GM23338 (cell line): ENCODE measurements at places on chromosomes 1 and 21. TPM values are rescaled to one million over a fixed set of nuclear protein-coding genes. Genes with fewer than 3 reads are reported as not detected.

FAM3B gene
- 0.74 and 2.5 TPM in 2 replicates for total RNA-seq

LRRC38 gene
- total RNA-seq = 0.17 TPM in 1 of 2 replicates, not detected in the other

DAB1 gene
- 13.2 and 14.5 TPM in 2 replicates for total RNA-seq

DNA sequence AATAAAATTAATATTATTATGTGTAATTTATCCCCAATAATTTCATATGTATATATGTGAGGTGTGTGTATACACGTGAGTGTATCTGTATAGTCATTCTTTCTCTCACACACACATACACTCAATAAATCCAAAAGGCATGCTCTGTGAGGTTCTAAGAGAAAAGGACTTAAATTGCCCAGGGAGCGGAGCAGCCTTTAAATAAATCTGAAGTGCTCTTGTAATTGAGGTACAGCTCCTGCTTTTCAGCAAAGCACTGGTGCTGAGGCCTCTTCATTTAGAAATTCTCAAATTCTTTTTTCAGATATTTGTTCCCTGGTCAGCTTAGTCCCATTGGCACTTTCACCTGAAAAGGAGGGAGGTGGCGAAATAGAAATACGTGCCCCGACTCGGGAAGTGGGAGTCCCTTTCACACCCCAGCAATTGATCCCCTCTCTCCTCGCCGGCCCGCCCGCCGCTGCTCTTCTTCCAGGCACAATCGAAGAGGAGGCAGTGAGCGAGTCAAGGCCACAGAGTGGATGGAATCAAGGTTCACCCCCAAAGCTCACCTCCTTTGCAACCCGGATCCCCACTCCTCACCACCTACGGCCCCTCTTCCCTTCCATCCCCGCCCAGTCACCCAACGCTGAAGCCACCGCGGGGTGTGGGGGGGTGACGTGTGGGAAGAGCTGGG lies 944 bp downstream of the PLPPR5 start:
- DNase-seq = peak; percentile 52

DNA sequence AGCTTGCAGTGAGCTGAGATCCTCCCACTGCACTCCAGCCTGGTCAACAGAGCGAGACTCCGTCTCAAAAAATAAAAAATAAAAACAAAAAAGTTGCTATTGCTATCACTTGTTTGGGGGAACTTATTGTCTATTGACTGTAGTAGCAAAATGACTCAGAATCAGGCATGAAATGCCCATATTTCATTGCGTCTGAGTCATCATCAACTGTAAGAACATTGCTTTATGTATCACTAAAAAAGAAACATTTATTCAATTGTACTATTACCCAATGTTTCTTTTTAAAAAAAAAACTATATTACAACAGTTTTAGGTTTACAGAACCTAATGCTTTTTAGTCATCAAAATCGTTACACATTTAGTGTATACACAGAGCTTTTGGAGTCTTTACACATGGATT lies 91.0 kb upstream of the FMN2 start:
- DNase-seq = no peak

GRCh38 chr1:52733368-52733767 lies 7.1 kb downstream of the ZYG11B start:
- no peak for DNase-seq

- no peak for DNase-seq
Measured at GRCh38 chr1:158101927-158102326, 78.8 kb upstream of the CD1D start.

BMP8B gene
- total RNA-seq = 0.43 and 0.90 TPM in 2 replicates

DNA sequence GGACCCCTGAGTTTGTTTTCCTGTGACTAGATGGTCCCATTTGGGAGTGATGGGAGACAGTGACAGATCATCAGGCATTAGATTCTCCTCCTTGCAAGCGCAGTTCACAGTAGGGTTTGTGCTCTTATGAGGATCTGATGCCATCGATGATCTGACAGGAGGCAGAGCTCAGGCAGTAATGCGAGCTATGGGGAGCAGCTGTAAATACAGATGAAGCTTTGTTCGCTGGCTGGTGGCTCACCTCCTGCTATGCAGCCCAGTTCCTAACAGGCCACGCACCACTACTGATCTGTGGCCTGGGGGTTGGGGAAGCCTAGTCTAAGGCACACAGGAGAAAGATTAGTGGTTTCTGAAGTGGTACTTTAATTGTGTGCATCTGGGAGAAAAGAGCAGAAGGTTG lies 7.1 kb upstream of the PLPP3 start:
- no peak for DNase-seq

IL10RB gene
- total RNA-seq = 2.1 and 2.5 TPM in 2 replicates

- no peak for DNase-seq
Measured at GRCh38 chr1:96361271-96361856, 360.2 kb upstream of the PTBP2 start.

CASZ1 gene
- total RNA-seq = 6.1 and 6.7 TPM in 2 replicates

LCE5A gene
- not detected in 2 replicates for total RNA-seq

ZZZ3 gene
- 81.9 and 107 TPM in 2 replicates for total RNA-seq

- DNase-seq = peak; percentile 79
Measured at GRCh38 chr1:94259635-94260289, 22.4 kb upstream of the ARHGAP29 start.

- DNase-seq = no peak
Measured at GRCh38 chr21:35011681-35012080, 37.4 kb downstream of the RUNX1 start.

DNA sequence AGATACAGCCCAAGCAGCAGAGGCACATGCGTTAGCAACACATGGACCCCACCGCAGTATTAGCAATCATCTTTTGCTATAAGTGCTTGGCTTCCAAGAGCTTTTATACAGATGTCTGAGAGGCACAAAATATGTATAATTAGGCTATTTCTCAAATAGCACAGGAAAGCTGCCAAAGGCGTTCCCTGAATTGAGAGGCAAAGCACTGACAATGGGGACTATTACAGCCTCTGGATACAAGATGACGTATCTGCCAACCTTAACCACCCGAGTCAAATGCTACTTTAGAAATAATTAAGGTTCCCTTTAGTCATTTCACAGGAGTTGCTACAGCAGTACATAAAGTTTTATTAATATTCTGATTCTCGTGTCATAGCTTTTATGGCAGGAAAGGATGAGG lies 6.4 kb downstream of the STMN1 start:
- no peak for DNase-seq

DNA sequence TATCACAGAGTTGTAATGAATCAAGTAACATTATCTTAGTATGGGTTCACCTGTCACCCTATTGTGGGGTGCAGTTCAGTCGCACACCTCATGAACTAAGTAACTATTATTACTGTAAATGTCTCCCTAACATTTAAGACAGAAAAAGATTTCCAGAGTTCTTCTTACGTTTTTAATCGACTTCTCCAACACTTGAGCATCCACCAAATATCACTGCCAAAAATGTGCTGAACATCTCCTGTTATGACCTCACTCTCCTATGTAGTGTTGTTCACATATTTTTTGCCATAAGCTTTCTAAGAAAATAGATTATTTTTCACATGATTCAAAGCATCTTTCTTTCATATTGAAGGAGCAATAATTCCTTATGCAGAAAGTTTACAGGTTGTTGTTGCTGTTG lies 1.3 kb downstream of the TTLL7 start:
- DNase-seq = no peak

- no peak for DNase-seq
Measured at GRCh38 chr21:34280959-34281358, 82.8 kb upstream of the KCNE2 start.

CYP4A11 gene
- not detected in 2 replicates for total RNA-seq

ZNF281 gene
- total RNA-seq = 79.3 and 81.2 TPM in 2 replicates

DNA sequence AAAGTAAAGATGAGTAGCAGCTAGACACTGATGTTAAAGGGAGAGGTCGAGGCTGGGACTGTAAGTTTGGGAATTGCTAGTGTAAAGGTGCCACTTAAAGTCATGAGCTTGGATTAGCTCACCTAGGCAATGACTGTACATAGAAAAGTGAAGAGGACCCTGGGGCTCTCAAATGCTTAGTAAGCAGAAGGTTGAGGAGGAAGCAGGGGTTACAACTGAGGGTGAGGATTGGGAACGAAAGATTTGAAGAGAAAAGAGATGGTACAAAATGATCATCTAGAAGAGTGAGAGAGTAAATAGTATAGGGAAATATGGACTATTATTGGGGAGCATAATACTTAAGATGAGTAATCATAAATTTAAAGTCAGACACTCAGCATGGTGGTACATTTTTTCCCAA lies 63.1 kb upstream of the TNFSF4 start:
- no peak for DNase-seq

DEPDC1 gene
- total RNA-seq = 42.9 and 47.0 TPM in 2 replicates

ALG14 gene
- 0.42 and 0.70 TPM in 2 replicates for total RNA-seq

LMX1A gene
- total RNA-seq = not detected in 2 replicates

CAPN9 gene
- total RNA-seq = 0.07 TPM in 1 of 2 replicates, not detected in the other

DNA sequence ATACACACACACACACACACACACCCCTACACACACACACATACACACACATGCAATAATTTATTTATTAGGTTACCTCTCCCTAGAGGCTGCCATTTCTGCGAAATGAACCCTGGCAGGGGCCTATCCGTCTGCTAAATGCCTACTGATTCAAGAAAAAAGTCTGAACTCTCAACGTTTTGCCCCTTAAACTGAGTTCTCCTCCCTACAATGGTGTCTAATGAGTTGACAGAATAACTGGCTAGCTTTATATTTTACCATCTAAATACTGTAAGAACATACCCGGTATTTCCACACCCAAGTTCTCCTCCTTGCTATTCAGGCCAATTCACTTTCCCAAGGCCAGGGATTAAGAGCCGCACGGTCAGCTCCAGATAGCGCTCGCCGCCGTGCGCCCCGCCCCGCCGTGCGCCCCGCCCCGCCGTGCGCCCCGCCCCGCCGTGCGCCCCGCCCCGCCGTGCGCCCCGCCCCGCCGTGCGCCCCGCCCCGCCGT lies 339 bp upstream of the RNPC3 start:
- peak; percentile 71 for DNase-seq

DNA sequence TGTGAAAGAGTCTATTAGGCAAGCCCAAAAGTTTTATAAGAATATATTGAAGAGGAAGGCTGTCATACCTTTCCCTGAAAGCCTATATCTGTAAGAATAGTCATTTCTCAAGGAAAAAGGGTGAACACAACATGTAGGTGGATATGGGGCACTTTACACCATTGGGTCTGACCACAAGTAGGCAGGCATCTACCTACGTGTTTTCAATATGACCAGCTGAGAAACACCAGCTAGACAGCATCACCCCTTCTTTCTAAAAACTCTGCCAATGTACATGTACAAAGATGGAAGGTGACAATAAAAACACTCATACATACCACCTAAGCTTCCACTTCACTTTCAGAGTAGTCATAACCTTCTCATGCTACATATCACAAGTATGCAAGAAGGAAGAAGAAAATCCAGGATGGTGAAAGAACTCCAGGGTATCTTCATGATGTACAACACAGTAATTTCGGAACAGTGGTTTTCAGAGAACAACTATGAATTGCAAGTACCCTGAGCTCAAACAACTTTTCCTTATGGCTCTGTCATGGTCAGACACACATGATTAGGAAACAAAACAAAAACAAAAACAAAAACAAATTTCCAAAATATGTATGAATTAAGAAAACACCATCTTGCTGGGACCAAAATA lies 98.5 kb upstream of the ADGRL2 start:
- DNase-seq = no peak

ORC1 gene
- 54.4 and 55.0 TPM in 2 replicates for total RNA-seq
